ENCODE measurements at places on chromosomes 2 and 18.

DNA sequence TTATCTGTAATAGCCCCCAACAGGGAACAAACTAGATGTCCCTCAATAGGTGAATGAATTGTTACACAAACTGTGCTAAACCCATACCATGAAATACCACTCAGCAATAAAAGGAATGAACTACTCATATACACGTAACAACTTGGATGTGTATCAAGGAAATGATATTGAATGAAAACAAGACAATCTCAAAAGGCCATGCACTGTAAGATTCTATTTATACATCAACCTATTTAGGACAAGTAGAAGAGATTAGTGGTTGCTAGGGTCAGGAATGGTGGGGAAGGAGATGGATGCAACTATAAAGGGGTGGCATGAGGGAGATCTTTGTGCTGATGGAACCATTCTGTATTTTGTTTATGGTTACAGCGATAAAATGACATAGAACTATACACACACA, 47.1 kb downstream of the KANSL3 start:
- no peak for DNase-seq

DNA sequence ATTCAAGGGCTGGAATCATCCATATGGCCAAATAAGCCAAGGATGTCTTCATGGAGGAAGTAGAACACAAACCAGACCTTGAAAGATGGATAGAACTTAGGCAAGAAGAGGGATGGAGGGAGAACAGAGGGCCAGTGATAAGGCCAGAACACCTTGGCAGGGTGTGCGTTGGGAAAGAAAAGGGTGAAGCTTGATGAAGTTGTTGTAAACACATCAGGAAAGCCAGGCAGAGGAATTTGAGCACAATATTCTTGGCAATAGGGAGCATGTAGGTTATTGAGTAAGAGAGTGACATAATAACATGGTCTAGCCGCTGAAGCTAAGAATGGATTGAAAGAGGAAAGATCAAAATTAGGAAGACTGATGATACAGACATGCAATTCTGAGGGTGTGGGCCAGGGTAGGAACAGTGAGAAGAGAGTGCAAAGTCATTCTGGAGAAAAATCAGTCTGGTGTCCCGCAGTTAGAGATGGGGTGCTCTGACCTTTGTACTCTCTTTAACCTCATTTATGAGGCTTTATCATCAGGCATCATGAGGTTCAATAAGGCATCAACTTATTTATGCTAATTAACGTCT, 41.0 kb downstream of the SLC14A2 start:
- DNase-seq: no peak

GRCh38 chr2:208097801-208098200, 26.5 kb downstream of the CRYGD start:
- no peak for DNase-seq

GRCh38 chr2:84846041-84846663, 34.7 kb downstream of the TRABD2A start:
- DNase-seq: no peak

- no peak for DNase-seq
These were observed 5.1 kb downstream of the CXCR1 start for GRCh38 chr2:218161644-218162043.

- DNase-seq: no peak
These were observed 116.7 kb downstream of the DSC3 start for GRCh38 chr18:30925795-30926194.

GRCh38 chr2:105032476-105032875, 5.4 kb upstream of the MRPS9 start:
- no peak for DNase-seq

- DNase-seq: no peak
These were observed 141.5 kb downstream of the WDSUB1 start for GRCh38 chr2:159144776-159145614.

- DNase-seq: peak; percentile 44
These were observed 84.6 kb downstream of the SLC66A3 start for GRCh38 chr2:11239666-11240462.

DNA sequence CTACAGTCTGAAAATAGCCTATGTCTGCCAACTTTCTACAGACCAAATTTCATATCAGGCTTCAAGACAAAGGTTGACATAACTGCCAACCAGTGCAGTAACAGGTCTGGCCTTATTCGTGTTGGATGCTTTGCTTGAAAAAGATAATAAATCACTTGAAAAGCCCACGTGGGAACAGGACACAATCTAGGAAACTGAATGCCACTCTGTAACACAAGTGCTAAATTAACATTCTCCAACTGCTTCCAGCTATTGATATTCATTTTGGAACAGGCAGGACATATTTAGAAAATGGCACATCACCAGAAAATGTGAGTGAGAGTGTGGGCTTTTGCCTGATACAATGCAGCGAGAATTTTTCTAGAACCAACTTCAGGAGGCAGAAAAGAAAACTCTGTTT, 165.9 kb upstream of the CCDC150 start:
- DNase-seq: no peak

GRCh38 chr2:30421604-30422443, 25.2 kb upstream of the LCLAT1 start:
- peak; percentile 92 for DNase-seq

GRCh38 chr2:57181315-57182038, 865.1 kb upstream of the VRK2 start:
- peak; percentile 9 for DNase-seq

DNA sequence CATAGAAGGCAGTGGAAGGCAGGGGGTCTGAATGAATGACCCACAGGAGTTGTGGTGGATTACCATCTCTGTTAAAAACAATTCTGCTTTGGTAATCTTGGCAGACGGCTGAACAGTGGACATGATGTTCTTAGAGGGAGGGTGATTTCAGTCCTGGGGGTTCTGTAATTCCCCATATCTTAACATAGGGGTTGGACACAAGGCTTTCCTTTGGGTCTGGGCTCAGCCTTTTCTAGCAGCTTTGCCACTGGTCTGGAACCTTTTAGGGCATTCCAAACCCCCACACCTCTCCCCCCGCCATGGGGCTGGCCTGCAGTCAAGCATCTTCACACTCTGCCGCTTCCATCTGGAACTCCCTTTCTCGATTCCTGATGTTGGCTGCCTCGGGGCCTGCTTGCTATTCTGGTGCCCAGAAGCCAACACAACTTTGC, 50.3 kb downstream of the RPL37A start:
- no peak for DNase-seq

GRCh38 chr2:111007757-111008688, 112.7 kb upstream of the BCL2L11 start:
- no peak for DNase-seq

DNA sequence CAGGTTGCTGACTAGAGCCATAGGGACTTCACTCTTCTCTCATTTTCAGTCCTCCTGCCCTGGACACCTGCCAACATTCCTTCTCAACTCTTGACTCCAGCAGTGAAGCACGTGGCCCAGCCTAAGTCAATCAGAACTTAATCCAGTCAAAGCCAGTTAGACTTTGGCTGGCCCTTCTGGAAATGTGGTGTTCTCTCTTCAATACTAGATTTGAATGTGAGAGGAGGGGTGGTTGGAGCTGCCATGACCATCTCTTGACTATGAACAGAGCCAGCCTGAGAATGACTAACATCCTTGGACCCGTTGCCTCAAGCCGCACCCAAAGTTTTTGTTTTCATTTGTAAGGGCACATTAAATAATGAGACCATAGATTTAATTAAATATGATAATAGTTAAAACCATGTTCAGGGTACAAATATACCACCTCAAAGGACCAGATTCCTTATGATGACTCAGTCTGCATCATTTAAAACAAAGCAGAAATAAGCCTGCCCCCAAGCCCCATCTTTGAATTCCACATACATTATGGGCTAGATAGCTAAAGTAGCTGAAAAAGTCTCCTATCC, 49.7 kb upstream of the RASGRP3 start:
- DNase-seq: peak; percentile 31

GRCh38 chr2:15492773-15493325, 68.3 kb downstream of the NBAS start:
- DNase-seq: no peak

DNA sequence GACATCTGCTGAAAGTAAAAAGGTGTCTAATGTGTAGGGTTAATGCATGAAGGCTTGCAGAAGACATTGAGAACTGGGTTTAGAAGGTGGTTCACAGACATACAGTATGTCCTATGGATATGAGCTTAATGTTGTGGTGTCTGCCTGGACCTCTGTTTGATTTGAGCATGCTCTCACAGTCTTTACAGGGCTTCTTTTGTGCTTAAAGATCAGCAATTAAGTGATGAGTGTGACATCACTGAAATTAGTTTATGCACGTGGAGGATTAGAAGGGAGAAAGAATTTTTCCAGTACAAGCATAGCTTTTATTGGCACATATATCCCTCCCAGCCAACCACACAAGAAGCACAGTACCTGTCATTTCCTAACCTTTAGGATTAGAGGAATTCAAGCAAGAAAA, 367.5 kb upstream of the RAB12 start:
- no peak for DNase-seq

GRCh38 chr2:62524293-62524941, 18.4 kb upstream of the TMEM17 start:
- DNase-seq: no peak

DNA sequence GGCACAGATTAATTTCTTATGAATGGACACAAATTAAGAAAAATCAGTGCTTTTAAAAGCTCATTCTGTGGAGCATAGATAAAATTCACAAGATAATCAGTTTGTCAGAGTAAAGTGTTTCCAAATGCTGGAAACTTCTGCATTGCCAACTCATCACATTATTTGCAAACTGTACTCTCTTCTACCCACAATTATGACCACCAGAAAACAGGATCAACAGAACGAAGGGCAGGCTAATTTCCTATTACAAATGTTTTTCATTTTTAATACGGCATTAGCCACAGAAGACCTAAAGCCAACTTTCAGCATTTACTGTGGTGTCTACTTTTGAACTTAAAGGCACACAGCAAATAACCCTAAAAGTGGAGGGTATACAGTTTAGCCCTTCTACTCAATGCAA, 6.0 kb downstream of the IRS1 start:
- no peak for DNase-seq

DNA sequence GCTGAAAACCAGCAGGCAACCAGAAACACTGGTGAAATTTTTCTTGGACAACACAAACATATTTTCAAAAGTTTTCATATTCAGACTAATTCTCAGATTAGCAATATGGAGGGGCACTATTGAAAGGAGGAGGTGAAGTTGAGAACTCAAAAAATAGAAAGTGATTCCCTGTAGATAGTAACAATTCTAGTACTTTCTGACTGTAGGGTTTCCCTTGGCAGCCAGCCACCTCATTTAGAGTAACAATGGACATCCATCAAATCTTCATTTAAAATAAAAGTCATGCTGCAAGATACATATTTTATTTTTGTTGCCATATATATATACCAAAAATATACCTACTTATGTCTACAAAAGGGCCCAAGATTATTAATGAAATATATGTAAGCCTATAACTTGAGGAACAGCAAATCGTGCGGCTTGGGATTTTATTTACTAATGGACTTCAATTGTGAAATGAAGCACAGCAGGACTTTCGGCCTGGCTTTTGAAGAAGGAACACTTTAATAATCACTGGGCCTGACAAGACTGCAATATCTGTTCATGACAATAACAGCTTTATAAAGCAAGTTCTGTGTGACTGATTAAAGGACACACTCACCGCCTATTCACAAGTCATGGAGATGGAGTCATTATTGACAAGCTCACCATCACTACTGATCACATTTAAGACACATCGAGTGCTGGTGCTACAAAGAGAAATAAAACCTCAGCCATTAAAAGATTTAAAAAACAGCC, 6.8 kb upstream of the NR4A2 start:
- DNase-seq: peak; percentile 79

GRCh38 chr2:98572211-98572610, 36.1 kb downstream of the COA5 start:
- no peak for DNase-seq

GRCh38 chr2:234793212-234793785, 158.5 kb upstream of the SH3BP4 start:
- DNase-seq: no peak

DNA sequence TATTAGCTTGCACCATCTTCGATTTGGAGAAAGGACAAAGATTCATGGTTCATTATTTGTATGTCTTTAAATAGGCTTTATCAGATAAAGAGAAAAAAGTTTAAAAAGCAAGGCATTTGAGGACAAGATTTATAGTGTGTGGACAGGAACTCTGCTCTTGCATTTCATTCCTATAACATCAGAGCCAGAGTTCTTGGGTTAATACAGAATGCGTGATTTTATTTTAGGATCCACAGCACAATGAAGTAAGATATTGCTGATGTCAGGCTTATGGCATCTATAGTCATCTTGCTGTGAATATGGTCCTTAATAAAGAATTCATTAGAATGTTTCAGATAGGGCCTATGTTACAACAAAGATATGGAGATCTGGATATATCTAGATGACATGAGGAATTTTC, 19.7 kb downstream of the RASGRP3 start:
- DNase-seq: no peak

- no peak for DNase-seq
These were observed 26.6 kb downstream of the ASB18 start for GRCh38 chr2:236237468-236238190.

- DNase-seq: no peak
These were observed 21.1 kb upstream of the MALT1 start for GRCh38 chr18:58649966-58650816.

- DNase-seq: no peak
These were observed 25.7 kb downstream of the TMEM177 start for GRCh38 chr2:119704670-119705120.

- no peak for DNase-seq
These were observed 64.4 kb downstream of the TRABD2A start for GRCh38 chr2:84816426-84817026.

- peak; percentile 98 for DNase-seq
These were observed 9.8 kb downstream of the MALL start for GRCh38 chr2:110105608-110106467.

DNA sequence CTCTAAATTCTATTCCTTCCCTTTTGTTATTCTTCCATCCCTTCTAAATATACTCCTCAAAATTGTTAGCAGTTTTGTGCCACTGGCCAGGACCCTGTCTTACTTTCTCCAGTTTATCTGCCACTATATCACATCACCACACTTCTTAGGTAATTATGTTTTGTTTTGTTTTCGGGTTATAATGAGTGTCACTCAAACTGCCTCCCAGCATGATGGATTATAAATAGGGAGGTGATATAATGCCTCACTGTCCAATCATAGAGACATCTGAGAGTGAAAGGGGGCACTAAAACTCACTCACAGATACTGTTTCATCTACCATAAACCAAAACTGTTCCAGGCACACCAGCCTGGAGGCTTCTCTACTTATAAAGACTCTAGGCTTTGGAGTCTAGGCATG, 3.5 kb downstream of the RSAD2 start:
- DNase-seq: no peak

GRCh38 chr2:168029071-168029470, 218.3 kb downstream of the STK39 start:
- DNase-seq: no peak

DNA sequence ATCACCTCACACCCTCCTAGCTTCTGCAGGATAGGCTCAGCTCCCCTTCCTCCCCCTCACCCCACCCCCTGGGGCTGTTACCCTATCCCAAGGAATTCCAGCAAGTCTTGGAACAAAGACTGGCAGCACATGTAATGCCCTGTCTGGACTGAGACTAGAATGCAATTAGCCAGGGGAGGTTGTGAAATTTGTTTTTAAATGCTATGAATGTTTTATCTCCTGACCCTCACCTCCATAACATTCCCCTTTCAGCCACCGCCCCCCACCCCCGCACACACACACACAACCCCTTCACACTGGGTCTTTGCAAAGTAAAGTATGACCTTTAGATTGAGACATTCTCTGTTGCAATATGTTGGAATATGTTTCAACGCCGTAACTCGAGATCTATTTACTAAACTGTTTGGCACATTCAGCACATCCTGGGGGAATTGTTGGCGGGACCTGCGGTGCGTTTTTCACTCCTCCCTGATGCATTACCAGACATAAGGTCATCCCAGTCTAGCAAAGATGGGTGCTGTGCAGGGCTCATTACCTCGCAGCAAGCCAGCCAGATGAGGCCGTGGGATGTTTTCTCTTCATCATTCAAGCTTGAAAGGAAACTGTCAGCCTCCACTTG, 290.7 kb upstream of the SLC14A2 start:
- no peak for DNase-seq

Measured in SW480 (cell line).